ENCODE measurements at places on chromosomes 11 and 22.

- no peak for DNase-seq
Observed at GRCh38 chr11:73267122-73267846, 4.9 kb upstream of the P2RY6 start.

GRCh38 chr11:115316696-115317095 is 187.5 kb downstream of the CADM1 start:
- no peak for DNase-seq

- DNase-seq: no peak
Observed at GRCh38 chr11:14312736-14313438, 46.1 kb downstream of the RRAS2 start.

DNA sequence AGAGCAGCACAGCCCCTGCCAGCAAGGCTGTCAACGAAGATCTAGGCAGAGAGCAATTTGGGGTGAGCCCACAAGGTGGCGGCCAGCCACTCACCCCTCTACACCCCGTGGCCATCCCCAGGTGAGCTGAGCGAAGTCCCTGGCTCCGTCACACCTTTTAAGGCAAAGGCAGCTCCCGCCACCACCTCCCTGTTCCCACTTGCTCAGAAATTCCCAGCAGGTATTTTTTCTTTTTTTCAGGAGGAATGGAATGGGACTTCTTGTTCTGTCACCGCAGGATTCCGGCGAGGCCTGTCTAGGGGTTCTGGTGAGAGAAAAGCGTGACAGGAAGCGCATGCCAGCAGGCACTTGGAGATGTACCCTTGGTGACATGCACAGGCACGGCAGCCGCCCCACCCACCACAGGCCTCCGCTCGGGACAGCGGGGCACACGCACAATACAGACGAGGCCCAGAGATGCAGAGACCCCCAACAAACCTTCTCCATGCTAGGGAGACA is 10.0 kb downstream of the RPL3 start:
- no peak for DNase-seq

- DNase-seq: no peak
Observed at GRCh38 chr11:19918302-19919049, 205.8 kb downstream of the NAV2 start.

GRCh38 chr22:24952837-24953383 is 394 bp downstream of the KIAA1671 start:
- no peak for DNase-seq

- DNase-seq: no peak
Observed at GRCh38 chr11:706957-707816, 1.2 kb downstream of the EPS8L2 start.

- no peak for DNase-seq
Observed at GRCh38 chr11:8707541-8708191, 25.1 kb downstream of the RPL27A start.

GRCh38 chr11:45224766-45225165 is 61.4 kb downstream of the SYT13 start:
- DNase-seq: no peak

DNA sequence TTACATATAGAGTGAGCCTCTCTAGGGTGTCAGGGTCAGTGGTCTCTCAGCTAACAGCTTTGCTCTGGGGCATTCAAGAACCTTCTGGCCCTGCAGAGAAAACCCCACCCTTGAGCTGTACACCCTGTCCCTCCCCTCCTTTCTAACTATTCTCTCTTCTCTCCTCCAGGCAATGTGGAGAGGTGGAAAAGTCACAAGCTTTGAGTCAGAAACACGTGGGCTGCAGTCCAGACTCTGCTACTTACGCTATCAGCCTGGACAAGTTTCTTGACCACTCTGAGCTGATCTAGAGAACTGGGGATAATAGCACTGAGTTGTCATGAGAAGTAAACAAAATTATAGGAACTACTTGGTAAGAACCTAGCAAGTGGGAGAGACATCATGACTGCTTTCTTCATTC is 10.7 kb upstream of the FAM83F start:
- DNase-seq: no peak

DNA sequence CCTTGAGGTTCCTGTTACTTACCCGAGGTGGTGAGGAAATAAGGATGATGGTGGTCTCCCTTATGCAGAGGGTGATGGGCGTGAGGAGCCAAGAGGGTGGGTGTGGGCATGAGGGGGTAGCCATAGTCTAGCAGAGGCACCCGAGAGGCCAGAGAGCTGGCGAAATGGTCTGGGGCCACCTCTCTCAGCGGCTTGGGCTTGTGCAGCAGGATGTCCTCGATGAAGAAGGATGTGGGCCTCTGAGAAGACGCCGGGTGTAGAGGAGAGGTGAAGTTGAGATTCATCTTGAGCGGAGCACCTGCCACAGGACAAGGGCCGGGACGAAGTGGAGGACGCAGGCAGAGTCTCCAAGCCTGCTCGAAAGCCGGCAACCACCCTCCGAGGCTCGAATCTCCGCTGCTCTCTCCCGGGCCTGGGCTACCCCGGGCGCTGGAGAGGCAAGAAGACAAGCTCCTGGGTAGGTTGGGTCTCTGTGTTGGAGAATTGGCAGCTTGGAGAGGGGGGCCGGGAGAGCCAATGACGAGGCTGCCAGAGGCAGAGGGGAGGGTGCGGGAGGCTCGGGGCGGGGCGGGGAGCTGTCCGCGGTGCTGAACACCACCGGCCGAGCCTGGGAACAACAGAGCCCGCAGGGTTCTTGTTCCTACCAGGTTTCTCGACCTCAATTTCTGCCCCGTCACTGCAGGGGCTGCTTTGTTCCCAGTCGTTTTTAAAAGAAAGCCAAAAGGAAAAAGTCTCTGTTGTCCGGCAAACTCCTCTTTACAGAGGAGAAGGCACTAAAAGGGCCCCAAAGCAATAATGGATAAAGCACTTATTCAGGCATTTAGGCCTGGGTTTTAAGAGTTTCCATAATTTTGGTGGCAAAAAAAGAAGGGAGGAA is at the start of gene BSX:
TSS of gene BSX (minus strand) at position 447 of the 877 bp plus-strand sequence. CDS start at position 284, 163 bp downstream.
- DNase-seq: no peak

GRCh38 chr11:62012832-62013461 is 45.5 kb upstream of the FTH1 start:
- DNase-seq: no peak

- DNase-seq: no peak
Observed at GRCh38 chr11:18775492-18776292, 15.9 kb downstream of the PTPN5 start.

DNA sequence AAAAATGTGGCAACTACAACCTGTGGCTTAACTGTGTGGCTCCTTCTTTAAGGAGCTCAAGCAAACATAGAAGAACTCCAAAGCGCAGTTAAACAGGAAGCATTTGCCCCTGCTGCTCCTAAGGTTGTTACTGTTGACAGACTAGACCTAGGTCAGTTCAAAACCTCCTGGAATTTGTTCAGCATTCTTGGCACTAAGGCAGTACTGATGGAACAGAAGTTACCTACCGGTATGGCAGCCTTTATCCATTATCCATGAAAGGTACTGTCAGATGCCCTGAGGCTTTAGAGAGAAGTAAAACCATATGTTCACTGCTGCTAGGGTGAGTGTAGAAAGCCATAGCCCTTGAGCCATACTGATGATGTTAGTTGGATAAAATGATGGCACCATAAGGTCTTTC is 916.5 kb upstream of the FAT3 start:
- no peak for DNase-seq

DNA sequence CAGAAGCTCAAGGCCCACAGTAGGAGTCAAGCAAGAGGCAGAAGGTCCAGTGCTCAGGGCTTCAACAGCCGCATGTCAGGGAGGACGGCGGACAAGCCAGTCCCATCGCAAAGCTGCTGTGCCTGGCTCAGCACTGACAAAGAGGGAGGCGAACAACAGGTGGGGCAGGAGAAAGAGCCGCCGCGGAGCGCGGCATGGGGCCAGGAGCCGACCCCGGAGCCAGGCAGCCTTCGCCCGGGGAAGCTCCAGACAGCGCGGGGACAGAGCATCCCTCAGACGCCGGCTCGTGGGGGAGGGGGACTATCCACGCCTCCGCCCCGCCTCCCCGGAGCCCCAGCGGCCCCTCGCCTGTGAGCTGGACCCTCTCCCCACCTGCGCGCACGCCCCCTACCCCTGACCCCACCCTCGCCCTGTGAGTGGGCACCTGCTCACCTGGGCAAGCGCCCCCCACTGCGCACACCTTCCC is 369 bp downstream of the DHCR7 start:
- DNase-seq: no peak

GRCh38 chr11:110468121-110468520 is 38.4 kb downstream of the FDX1 start:
- DNase-seq: no peak

DNA sequence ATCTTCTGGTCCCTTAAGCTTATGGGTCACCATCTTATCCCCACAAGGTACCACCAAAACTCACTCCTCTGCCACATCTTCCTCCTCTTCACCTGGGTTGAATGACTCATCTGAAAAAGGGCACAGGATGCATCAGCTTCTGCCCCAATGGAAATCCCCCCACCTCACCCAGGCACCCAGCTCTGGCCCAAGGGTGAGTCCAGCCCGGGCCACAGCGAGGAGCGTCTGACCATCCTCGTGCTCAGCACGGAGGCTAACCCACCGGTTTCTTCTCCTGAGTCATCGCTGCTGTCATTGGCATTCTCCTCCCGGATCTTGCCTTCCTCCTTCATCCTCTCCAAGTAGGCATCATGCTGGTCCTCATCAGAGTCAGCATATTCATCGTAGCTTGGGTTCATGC is 5.3 kb upstream of the TNKS1BP1 start:
- DNase-seq: no peak

- no peak for DNase-seq
Observed at GRCh38 chr11:31045335-31045734, 324.2 kb downstream of the DCDC1 start.

GRCh38 chr11:70872955-70873735 is 379.2 kb downstream of the SHANK2 start:
- DNase-seq: no peak

- no peak for DNase-seq
Observed at GRCh38 chr11:59666969-59667368, 1.9 kb downstream of the PATL1 start.

DNA sequence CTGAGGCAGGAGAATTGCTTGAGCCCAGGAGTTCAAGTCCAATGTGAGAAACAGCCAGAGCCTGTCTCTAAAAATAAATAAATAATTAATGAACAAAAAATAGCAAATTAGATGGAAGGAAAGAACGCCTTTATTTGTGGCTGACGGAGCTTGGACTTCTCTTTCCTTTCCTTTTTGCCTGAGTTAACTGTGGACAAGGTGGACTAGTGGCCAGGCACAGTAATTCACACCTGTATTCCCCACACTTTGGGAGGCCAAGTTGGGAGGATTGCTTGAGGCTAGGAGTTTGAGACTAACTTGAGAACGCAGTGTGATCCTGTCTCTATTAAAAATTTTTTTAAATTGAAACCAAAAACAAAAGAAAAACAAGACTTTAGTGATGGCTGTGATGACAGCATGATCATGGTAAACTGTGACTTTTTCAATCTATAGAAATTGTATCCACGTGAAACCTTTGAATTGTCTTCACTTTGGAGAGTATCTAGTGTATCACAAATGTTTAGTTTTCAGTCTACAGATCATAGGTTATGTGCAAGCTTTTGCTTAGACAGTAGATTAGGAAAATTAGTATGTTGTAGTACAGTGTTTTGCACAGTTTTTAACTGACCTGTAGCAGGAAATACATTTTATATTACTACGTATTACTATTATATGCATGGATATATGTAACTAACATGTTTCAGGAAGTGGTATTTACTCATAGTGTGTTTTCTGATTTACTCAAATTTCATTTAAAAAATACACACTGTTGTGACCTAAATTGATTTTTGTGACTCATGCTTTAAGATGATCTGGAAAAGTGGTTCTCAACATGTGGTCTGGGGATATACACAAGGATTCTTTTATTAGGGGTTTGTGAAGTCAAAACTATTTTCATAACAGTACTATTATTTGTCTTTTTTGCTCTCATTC is 42.1 kb downstream of the KDM2A start:
- DNase-seq: no peak

- DNase-seq: no peak
Observed at GRCh38 chr11:94849839-94850238, 81.7 kb downstream of the AMOTL1 start.

DNA sequence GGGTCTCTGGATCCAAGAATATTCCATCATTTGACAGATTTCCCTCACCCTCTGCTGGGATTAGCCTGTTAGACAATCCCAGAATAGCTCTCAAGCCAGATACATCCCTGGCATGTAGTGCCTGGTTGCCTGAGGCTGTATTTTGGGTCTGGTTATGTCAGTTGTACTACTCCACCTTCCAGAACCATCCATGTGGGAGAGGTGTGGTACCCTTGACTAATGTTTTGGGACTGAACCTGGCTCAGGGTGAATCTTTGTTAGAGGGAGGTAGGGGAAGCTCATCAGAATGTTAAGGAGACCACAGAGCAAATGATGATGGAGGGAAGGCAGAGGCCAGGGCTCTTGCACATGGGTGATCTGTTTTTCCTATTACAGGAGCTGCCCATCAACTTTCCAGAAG is 5.2 kb downstream of the C11orf52 start:
- no peak for DNase-seq

- DNase-seq: no peak
Observed at GRCh38 chr11:92314499-92314898, 89.9 kb downstream of the FAT3 start.

GRCh38 chr22:48092866-48093265 is 1330.4 kb downstream of the TBC1D22A start:
- DNase-seq: no peak

DNA sequence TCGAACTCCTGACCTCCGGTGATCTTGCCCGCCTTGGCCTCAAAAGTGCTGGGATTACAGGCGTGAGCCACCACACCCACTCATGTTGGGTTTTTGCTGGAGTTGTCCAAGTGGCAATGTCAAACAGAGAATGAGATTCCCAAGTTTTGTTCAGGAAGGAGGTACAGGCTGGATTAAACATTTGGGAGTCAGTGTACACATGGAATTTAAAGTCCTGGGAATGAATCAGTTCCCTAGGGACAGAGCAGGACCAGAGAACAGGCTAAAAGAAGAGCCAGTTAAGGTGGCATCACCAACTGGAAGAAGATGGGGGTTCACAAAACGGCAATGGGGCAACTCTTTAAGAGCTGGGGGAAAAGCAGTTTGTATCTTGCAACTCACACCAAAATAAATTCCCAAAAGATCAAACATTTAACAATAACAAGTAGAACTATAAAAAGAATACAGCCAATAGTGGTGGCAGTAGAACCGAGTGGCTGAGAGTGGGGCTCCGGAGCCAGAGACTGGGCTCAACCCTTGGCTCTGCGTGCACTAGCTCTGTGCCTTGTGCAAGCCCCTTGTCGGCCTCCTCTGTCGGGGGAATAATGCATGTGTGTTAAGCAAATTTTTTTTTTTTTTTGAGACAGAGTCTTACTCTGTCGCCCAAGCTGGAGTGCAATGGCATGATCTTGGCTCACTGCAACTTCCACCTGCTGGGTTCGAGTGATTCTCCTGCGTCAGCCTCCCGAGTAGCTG is 33.8 kb upstream of the CTSD start:
- no peak for DNase-seq

All from bone marrow (tissue), 2 donors.